Activated T-cell treated with anti-CD3 and anti-CD28 coated beads for 48 hours (primary cell): ENCODE measurements at places on chromosomes 2 and 18.
A peak's percentile ranks its signal among the peaks of the same experiment; 100 is the strongest.

DNA sequence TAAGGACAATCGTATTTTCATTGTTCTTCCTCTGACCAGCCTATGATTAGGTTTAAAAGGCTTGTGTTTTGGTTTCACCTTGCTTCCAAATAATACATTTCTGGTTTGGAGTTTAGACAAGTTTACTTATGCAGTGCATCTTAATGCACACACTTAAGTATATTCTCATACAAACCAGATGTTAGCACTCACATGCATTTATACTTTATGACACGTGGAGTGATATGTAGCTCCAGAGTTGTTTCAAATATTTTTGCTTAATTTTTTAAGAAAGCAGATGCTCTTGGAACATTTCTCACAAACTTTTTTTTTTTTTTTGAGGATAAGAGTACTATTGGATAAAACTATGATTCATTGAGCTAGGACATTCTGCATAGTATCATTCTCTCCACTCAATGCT, 109.9 kb downstream of the PDE1A start:
- DNase-seq: no peak

DNA sequence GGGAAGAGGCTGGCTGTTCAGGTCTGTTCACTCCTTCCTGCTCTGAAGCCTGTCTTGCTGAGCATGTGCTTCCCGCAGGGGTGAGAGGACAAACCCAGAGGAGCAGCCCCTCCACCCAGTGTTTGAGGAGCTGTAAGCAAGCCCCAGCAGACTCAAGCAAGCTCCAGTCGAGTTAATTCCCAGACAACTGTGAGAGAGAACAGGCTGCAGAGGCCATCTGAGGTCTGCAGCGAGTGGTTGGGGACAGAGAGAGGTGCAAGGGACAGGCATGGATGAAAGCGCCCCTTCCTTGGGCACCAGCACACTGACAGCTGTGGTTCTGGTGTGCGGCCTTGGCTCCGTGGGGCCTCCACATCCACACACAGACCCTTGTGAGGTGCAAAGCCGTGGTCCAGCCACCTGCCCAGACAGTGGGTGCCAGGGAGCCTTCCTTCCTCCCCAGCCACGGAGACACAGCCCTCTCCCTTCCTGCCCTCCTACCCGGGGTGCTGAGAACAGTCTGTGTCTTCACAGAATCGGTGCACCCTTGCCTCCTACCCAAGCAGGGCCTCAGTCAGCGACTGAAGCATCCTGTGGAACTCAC, 36.2 kb downstream of the MAL start:
- DNase-seq: no peak

DNA sequence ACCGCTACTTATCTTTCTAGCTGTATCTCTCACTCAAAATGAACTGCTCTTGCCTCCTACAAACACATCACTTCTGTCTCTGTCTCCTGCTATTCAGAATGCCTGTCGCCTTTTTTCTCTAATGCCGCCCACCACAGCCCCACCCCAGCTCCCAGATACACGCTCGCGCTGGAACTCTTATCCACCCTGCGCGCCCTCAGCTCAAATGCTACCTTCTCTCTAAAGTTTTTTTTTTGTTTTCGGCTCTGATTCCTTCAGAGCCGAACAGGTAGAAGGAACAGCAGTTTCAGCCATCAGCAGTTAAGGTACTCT, 3.9 kb upstream of the SOS1 start:
- peak; percentile 14 for DNase-seq

GRCh38 chr2:218221000-218221399, 4.0 kb downstream of the ARPC2 start:
- no peak for DNase-seq

GRCh38 chr2:7661502-7661901, 744.3 kb downstream of the RNF144A start:
- no peak for DNase-seq

DNA sequence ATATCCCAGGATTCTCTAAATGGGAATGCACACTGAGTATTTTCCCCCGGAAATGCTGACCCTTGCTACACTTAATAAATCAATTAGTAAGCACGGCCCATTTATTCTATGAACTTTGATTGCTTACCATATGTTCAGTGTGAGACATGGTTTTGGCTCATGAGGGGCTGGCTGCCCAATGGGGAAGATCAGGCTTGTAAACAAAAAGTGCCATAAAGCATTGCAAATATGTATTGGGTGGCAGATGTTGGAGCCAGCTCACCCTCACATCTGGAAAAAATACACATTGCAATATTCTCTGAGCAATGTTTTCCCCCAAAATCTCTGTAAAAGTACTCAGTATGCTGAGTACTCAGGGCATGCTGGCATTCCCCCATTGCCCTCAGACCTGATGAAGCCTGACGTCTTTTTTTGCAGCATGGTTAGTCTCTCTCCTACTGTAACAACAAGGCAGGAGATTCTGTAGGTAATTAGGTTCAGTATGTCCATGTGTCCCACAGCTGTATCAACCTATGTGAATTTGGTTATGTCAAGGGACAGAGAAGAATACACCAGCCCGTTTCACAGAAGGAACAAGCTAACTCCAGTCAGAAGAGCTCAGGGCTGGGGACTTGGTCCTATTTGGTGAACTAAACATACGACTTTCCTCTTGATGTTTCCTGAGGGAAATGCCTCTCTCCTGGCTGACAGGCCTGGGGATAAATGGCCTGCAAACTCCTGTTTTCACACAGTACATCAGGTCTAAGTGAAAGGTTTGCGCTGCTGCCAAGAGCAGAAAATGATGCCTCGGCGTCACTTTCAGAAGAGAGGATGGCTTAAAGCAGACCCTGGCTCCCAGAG, 202.4 kb downstream of the INSIG2 start:
- DNase-seq: no peak

DNA sequence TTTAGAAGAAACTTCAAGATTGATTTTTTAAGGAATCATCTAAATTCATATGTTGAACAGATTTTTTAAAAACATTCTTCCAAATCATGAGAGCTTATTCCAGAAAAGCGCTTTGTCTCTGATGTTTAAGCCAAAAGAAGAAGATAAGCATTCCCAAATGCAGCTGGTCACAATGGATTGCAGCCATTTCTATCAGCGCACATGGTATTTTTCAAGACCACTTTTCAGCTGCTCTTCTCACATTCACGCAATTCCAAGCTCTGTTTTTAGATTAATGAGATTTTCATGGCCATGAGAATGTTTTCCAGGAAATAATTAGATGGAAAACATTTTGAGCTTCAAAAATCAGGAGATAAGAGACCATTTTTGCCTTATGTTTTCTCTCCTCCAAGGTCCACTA, 8.7 kb downstream of the OSBPL1A start:
- DNase-seq: no peak

DNA sequence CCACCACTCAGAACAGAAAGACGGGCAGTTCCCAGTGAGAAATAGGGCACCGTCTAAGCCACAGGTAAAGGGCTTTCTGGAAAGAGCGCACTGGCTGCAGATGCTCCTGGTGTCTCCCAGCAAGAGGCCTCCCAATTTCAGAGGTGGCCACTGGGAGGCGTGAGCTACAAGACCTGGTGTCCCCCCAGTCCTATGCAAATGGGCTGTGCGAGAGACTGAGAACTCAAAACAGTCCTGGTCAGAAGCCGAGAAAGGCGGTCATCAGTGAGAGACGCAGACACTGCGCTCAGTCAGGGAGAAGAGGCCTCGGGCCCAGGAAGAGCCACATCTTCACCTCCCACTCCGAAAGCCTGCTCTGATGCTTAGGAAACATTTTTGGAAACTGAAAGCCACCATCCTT, 179.5 kb downstream of the EIPR1 start:
- DNase-seq: no peak

DNA sequence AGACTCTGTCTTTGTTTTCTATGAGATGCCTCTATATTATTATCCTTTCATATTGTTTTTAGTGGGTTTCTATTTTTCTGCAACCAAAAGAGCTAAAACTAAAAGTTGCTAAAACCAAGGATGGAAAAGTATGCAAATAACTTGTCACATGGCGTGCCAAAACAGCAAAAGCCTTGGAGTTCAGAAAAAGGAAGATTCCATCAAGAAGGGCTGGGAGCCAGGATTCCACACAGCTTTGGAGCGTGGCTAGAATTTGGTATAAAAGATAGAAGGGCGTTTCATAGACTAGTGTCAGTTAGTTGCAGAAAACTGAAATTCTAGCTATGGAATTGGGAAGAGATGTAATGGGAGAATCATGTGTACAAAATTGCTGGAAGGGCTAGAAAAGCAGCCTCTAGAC, 4.1 kb downstream of the SCYGR1 start:
- no peak for DNase-seq

GRCh38 chr2:45723857-45724256, 72.4 kb downstream of the PRKCE start:
- DNase-seq: no peak

DNA sequence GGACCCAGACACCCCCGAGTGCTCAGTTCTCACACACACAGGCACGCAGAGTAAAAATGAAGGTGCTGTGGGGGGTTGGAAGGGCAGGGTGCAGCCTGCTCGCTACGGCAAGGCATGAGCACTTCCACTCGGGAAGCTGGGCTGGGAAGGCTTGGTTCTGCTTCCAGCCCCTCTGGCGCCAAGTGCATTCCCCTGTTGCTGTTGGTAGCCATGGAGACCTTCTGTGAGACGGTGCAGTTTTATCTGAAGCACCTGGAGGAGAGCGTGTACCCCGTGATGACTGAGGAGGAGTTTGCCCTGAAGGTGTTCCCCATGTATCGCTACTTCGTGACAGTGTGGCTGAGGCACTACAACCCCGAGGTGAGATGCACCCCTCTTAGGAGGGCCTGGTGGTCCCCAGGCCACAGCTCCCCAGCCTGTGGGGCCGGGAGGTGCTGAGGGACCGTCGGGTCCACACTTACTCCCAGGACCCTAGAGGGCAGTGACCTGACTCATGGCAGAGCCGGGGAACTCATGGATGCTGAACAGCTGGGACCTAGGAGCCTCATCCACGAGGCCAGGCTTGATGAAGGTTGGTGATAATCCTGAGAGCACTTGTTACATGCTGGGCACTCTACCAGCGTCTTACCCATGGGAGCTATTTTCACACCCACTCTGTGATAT, 15.5 kb downstream of the MROH2A start:
- no peak for DNase-seq

DNA sequence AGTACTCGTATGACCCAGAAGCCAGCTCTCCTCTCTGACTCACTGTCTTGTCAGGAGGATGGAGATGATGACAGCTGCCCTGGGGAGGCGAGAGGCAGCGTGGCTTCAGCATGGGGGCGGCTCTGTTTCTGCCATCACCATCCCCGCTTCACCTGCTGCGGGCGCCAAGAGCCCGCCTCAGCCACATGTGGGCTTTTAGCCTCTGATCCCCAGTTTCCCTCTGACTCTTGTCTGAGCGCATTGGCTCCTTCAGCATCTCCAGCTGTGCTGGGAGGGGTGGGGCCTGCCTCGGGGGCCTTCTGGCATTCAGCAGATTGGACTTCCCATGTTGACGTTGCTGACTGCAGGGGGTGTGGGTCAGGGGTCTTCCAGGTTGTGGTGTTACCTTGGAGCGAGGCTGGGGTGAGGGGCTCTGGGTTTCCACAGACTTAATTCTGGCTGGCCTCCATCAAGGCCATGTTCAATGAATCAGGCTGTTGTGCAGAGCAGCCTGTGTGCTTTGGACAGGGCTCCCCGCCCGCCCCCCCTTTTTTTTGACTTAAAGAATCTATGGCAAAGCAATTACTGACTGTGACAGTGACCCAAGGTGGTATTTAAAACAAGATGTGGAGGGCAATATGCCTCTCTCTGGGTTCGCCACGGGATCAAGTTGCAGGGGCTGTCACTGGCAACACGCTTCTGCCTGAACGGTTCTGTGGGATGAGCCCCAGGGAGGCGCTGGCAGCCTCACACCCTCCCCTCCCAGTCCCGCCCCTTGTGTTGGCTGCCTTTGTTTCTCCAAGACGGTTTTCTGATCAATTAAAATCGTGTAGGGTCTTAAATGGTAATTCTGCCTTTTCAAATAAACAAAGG, 228.3 kb downstream of the LDLRAD4 start:
- peak; percentile 61 for DNase-seq

GRCh38 chr2:108414256-108414876, 34.6 kb upstream of the GCC2 start:
- DNase-seq: no peak

DNA sequence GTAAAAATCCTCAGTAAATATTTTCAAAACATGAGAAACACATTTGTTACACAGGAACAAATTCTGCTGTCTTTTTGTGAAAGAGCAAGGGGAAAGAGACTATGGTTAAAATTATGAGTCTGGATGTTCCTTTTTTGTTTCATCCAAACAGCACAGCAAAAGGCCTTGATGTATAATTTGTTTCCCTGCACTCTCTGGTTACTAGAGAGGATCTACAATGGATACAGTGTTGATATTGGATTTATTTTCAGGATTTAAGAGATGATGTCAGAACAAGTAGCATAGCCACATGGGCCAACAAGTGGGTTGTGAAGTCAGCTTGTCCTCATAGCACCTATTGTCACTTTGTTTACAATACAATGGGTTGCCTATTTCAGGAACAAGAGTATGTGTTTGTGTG, 11.3 kb upstream of the ERBB4 start:
- no peak for DNase-seq

DNA sequence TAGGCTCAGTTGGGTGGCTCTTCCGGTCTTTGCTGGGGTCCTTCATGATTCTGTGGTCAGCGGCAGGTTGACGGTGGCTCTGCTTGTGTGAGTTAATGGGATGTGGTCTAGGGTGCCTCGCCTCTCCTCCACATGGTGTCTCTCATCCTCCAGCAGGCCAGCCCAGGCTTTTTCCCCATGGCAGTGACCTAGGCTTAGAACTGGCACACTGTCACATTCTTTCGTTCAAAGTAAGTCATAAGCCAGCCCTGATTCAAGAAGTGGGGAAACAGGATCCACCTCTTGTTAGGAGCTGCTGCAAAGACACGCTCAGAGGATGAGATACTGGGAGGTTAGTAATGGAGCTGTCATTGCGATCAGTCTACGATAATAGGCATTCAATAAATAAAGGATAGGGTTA, 46.0 kb upstream of the CTIF start:
- DNase-seq: no peak

DNA sequence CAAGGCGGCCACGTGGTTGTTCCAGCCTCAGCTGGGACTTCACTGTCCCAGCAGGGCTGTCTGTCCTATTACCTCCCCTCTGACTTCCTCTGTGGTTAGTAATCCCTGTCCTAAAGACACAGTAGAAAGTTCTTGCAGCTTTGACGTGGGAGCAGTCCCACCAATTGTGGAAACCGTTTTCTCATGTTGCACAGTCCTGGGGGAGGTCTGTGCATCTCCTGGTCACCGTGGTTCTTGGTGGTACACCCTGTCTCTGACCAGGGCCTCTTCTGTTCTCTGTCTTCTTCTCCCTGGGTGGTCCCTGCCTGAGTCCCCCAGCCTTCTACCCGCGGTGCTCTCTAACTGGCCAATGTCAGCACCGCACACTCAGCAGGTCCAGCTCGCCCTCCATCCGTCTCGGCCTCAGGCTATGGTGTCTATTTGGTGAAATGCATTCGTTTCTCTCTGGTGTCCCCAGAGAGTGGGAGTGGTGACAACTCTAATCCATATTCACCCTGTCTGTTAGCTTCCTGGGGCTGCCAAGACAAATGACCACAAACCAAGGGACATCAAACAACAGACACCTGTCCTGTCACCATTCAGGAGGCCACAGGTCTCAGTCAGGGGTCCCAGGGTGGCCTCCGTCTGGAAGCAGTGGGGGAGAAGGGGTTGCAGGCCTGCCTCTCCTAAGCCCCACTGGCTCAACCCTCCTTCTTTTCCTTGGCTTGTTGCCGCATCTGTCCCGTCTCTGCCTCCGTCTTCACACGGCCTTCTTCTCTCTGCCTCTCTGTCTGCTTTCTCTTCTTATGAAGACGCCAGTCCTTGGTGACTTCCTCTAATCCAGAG, 99.8 kb downstream of the SH3BP4 start:
- DNase-seq: no peak

GRCh38 chr2:228590681-228591080, 409.2 kb upstream of the SPHKAP start:
- DNase-seq: no peak

GRCh38 chr2:235545339-235546150, 51.7 kb downstream of the AGAP1 start:
- no peak for DNase-seq

GRCh38 chr18:41659438-41660130, 295.4 kb upstream of the PIK3C3 start:
- DNase-seq: no peak
